ENCODE measurements at places on chromosomes 2 and 18. TPM values are rescaled to one million over a fixed set of nuclear protein-coding genes. Genes with fewer than 3 reads are reported as not detected.

DNA sequence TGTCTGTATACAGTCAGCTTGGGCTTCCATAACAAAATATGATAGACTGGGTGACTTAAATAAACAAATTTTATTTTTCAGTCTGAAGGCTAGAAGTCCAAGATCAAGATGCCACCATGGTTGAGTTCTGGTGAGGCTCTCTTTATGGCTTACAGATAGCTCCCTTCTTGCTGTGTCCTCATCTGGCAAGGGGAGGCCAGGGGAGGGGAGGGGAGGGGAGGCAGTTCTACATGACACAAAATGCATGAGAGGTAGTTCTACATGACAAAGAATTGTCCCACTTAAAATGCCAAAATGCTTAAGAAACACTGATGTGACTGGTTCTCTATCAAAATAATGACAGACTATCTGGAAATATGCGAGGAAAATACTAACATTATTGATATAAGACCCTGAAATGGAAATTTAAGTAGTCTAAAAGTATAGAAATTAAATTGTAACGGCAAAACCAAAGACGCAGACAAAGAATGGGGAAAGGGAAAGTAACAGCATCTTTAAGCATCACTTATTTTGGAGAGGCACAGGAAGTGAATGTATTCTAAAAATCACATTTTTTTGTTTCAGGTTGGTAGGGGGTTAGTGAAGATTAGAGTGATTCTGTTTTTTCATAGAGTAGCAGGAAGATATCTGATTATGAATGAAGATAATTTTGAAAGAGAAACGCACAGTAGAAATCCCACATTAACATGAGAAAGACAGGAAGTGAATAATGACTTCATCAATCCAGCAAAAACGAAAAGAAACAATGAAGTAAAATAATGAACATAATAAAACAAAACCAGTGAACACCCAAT is 131.4 kb downstream of the STRN start:
- DNase-seq: no peak

SLC5A7 gene
- not detected for polyA plus RNA-seq

DNA sequence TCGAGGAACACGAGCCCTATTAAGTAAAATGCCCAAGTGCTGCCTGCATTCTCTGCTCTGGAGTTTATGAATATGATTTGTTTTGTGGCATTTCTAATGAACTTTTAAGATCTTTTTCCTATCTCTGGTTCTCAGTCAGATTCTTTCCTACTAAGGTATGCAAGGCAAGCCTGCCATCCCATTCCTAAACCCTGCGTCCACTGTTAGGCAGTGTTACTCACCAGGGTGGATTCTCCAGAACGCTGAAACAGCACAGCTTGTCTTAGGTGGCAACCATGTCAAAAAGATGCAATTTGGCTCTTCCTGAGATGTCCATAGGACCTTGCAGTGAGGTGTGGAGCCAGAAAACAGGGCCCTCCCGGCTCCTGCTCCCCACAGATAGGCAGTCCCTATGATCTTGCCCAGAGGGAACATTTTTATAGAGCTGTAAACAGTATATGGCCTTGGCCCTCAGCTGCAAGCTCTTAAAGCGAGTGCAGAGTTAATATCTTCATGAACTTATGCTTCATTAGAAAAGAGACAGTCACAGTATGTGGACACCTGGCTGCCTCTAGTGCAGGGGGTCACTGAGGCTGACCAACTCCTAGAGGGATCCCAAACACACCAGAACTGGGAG is 84.4 kb downstream of the TPGS2 start:
- no peak for DNase-seq

GATA6 gene
- polyA plus RNA-seq: 0.28 TPM

ZSWIM2 gene
- not detected for polyA plus RNA-seq

ANKRD29 gene
- polyA plus RNA-seq: 8.5 TPM

DNA sequence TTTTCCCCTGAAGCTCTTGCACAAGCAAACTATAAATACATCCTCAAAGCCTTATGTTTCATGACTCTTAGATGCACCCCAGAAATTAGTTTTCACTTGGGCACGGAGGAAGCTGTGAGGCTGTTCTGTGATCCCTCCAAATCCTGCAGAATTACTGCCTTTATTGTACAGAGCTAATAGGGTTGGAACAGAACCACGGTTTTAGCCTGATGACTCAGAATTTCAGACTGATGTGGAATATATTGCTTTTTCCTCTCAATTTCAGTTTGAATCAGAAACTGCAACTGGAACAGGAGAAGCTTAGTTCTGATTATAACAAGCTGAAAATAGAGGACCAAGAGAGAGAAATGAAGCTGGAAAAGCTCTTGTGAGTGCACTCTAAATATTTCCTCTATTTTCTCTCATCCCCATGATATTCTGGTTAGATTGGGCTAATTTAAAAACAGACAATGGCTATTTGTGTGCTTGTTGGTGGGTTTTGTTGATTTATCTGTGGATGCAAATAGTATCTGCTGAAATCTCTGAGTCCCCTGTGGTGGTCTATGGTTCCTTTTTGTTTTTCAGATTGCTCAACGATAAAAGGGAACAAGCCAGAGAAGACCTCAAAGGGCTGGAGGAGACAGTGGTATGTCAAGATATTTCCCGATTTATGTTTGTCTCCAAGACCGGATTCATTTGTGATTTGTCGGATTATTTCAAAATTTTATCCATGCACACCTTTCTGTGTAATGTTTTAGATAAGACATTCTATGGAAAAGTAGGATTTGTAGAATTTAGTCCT is 38.2 kb upstream of the LYPD6B start:
- DNase-seq: no peak

DNA sequence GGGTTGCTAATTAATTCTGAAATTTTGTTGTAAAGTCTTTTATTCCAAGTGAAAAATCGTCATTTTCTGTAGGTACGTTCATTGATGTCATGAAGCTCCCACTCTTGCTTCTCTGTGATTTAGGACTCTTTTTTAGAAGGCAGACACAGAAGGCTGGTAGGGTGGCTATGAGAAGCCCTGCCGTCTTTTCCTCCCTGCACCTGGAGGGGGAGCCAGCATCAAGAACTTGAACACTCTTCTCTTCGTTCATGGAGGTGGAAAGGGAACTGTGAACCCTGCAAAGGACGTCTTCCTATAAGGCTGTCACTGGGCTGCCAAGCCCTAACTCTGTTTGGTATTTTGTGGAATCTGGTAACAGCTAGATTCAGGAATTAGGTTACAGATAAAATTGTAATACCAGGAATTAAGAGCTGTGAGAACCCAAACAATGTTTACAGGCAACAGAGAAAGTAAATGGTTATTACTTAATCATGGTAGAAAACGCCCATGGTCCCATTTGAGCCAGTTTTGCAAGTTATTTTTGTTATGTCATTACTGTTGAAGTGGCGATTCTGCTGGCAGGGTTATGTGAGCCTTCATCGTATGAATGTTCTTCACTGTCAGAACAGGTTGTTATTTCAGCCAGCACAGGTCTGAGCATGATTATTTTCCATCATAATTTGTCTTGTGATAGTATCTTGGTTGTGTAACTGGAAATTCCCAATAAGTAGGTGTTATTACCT is 112.2 kb downstream of the OSBPL6 start:
- no peak for DNase-seq

- no peak for DNase-seq
Observed at GRCh38 chr2:123080331-123080730, 944.8 kb upstream of the CNTNAP5 start.

ATP6V1C2 gene
- polyA plus RNA-seq: 0.49 TPM

GRCh38 chr2:178522950-178523595 is 42.8 kb downstream of the PLEKHA3 start:
- DNase-seq: peak; percentile 11

- DNase-seq: no peak
Observed at GRCh38 chr18:58227361-58227930, 183.4 kb downstream of the NEDD4L start.

CLEC4F gene
- polyA plus RNA-seq: not detected

GRCh38 chr2:103139628-103140268 is 377.9 kb downstream of the TMEM182 start:
- DNase-seq: no peak

GRCh38 chr18:39365836-39366485 is 1800.4 kb upstream of the CELF4 start:
- no peak for DNase-seq

DNA sequence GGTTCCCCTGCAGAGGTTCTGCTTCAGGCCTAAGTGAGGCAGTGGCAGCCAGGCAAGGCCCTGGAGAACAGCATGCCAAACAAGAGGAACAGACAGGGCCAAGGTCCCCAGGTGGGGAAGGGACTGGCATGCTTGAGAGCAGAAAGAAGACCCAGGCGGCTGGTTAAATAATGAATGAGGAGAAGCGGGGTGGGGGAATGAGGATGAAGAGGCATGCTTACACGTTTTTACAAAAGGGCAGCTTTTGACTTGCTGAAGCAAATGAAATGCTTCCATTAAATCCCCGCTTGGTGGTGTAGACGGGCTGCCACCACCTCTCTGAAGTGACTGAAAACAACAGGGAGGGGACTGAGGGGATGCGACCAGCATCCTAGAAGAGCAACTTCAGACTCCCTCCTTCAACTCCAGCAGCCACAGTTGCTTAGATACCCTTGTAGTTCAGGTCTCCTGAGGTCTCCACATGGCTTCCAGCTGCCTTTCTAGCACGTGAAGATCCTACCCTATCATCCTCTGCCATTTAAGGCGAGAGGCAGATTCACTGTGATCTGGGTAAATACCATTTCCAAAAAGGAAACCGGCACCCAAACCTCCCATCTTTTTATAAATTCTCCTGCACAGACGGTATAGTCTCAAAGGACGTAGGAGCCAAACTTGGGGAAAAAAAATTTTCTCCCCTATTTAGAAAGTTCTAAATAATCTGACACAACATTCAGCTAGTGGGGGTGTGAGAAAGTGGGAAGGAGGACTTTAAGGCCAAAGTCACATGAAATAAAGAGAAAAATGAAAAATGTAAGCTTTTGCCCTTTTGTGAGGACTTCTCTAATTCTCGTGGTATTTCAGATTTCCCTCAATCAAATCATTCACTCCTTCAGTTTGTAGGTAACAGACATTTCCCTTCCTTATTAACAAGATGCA is 65.6 kb downstream of the CACNB4 start:
- DNase-seq: no peak

- no peak for DNase-seq
Observed at GRCh38 chr2:217326238-217327022, 466.6 kb upstream of the TNP1 start.

CCBE1 gene
- polyA plus RNA-seq: 20.1 TPM

- DNase-seq: no peak
Observed at GRCh38 chr2:231527955-231528635, 2.1 kb downstream of the NMUR1 start.

TRIM54 gene
- polyA plus RNA-seq: not detected

GRCh38 chr2:36663851-36664695 is 32.4 kb upstream of the VIT start:
- DNase-seq: peak; percentile 26

DNA sequence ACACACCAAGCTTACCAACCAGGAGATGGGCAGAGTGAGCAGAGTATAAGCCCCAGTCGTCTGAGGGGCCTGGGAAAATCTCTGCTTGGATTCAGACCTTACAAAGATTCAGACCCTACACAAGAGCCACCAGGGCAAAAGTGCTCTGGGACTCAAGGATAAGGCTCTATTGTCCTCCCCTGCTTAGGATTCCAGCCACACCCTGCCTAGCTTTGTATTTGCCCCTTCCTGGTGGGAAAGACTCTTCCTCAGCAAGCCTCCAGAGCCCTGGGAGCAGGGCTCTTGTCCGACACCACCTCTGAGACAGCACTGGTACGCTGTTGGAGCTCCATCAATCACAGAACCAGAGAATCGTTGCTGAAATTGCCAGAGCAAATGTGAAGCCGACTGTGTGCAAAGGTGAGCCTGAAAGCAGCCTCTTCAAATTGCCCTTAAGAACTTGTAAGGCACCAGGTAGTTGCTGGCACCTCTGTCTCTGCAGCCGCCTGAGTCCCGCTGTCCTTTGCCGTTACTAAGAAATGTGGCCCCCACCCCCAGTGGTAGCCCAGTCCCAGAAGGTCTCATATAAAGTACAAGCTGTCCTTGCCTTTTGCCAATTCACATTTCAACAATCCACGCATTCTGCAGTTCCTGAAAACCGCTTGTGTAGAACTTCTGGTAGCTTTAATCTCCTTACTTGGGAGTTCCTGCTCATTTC is 148.7 kb downstream of the CTIF start:
- no peak for DNase-seq

DNA sequence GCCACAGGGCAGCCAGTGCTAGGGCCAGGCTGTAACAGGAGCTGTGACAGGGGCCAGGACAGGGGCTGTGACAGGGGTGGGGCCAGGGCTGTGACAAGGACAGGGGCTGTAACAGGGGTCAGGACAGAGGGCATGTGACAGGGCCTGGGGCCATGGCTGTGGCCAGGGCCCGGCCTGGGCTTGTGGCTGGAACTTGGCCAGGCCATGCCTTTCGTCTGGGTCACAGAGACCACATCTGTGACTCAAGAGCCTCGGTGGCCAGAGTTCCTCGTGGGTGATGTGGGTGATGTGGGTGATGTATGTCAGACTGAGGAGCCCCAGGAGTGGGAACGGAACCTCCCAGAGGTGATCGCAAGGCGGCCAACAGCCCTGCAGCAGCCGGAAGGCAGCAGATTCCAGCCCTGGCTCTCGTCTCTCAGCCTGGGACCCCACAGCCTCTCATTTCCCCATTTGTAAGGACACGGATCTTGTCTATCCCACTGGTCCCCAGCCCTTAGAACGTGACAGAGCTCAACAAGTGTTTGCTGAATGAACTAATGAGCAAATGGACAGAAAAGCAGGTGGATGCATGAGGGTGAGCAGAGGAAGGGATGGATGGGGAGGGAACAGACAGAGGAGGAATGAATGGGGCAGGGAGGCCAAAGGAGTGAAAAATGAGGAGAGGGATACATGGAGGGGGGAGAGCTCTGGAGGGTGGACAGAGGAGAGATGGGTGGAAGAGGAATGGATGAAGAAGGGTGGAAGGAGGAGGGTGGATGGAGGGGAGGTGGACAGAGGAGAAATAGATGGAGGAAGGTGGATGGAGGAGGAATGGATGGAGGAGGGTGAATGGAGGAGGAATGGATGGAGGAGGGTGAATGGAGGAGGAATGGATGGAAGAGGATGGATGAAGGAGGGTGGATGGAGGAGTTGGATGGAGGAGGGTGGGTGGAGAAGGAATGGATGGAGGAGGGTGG is 17.3 kb downstream of the ESPNL start:
- no peak for DNase-seq

GRCh38 chr2:85678794-85679672 is 11.0 kb upstream of the SFTPB start:
- DNase-seq: peak; percentile 25

DNA sequence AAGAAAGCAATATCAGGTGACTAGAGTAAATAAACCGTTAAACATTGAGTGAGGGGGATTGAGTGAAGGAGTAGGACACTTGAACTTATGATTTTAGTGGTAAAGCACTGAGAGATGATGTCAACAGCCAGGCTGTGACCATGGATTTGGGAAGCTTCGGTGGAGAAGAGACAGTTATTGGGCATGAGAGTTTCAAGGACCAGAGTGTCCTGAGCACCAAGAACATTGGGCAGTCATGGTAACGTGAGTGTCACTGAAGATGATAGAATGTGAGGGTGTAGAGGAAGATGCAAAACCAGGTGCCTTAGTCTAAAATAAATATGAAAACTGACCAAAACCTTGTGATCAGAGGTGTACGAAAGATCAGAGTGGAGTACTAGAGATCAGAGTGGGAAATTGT is 248.1 kb downstream of the ASXL3 start:
- no peak for DNase-seq

- no peak for DNase-seq
Observed at GRCh38 chr2:153163055-153163454, 315.5 kb downstream of the RPRM start.

- DNase-seq: no peak
Observed at GRCh38 chr2:135409436-135409835, 121.6 kb downstream of the ZRANB3 start.

GRCh38 chr18:42574871-42575270 is 540.6 kb downstream of the RIT2 start:
- no peak for DNase-seq

PSTPIP2 gene
- polyA plus RNA-seq: 15.4 TPM

TMEM185B gene
- 13.4 TPM for polyA plus RNA-seq

- DNase-seq: no peak
Observed at GRCh38 chr2:122414902-122415301, 659.5 kb downstream of the TSN start.
